ENCODE measurements at places on chromosomes 11 and 22.

GRCh38 chr22:36383110-36383581 is 4.6 kb downstream of the MYH9 start:
- no peak for DNase-seq

DNA sequence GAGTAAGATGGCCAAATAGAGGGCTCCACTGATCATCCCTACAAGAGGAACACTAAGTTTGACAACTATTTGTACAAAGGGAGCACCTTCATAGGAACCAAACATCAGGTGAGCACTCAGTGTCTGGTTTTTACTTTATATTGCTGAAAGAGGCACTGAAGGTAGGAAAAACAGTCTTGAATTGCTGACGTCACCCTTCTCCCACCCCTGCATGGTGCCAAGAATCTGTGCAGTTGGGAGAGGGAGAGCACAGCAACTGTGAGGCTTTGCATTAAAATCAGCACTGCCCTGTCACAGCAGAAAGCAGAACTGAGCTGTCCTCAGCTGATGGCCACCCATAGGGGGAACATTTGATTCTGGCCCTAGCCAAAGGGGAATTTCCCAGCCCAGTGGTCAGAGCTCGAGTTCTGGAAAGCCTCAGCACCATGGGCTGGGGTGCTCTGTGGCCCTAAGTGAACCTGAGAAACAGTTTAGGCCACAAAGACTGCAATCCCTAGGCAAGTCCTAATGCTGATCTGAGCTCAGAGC is 37.9 kb downstream of the PIWIL3 start:
- no peak for DNase-seq

- DNase-seq, result no peak
Observed at GRCh38 chr22:17734187-17734586, 40.1 kb downstream of the BID start.

DNA sequence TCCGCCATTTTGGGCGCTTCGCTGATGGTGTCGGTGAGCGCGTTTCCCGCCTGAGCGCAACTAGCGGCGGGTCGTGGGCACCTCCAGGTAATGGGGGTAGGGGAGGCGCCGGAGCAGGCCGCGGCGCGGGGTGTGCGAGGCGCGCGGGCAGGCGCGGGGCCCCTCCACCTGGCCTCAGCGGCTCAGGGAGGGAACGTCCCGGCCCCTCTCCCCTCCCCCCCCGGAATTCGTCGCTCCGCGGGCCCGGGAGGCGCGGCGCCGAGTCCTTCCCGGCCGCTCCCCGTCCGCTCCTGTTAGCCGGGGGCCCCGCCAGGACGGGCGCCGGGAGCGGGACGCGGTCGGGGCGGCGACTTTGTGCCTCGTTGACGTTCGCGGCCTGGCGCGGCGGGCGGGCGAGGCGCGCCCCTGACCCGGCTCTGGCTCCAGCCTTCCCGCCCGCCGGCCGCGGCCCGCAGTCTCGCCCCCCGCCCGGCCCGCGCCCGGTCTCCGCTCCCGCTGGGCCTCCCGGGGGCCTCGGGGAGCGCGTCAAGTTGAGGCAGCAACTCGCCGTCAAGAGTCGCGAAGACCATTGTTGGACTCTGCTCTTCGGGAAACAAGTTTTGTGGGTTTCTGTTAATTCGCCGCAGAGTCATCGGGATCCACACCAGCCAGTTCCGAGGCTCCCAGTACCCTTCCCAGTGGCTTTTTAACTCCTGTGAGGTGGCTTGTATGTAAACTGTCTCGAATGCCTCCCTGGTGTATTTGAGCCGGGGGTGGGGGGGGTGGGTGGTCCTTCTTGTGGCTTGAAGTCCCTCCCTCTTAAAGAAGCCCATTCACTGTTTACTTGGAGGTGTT is at the start of gene PPP6R3:
Gene PPP6R3, plus strand, starts transcription at position 12 of the 834 bp plus-strand sequence. CDS start 76,913 bp downstream, outside the sequence.
- DNase-seq, result no peak

All from aorta (tissue), 5 donors.